ENCODE measurements at places on chromosomes 4 and X. TPM values are rescaled to one million over a fixed set of nuclear protein-coding genes. Genes with fewer than 3 reads are reported as not detected.

GRCh38 chr4:176504118-176504517 lies 184.4 kb downstream of the SPCS3 start:
- no peaks in the 10 kb centered on the region for H3K36me3 ChIP-seq
- H3K27ac ChIP-seq, result no peak overlapping the region
- no peak overlapping the region for H3K4me3 ChIP-seq
- no peak for DNase-seq

GRCh38 chrX:10370976-10371375 lies 214.2 kb downstream of the CLCN4 start:
- DNase-seq, result no peak
- H3K27ac ChIP-seq, result no peak overlapping the region
- H3K4me3 ChIP-seq, result no peak overlapping the region
- H3K4me1 ChIP-seq, result no peaks in the 10 kb centered on the region

DNA sequence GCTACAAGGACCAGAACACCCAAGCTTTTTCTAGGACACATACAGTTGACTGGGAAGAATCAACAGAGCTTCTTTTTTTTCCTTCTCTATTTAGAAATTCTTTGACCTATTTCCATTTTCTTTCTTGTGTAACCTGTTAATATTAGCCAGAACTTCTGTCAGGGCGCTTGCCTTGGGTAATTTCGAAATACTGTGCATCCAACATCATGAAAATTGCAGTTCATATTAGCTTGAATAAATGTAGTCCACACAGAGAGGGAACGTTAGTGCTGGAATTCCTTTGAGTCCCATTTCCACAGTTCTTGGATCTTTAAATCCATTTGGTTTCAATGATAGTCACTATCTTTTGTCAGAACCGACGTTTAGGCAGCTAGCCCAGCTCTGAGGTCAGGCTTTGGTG lies 141.8 kb downstream of the MXRA5 start:
- no peak overlapping the region for H3K27ac ChIP-seq
- no peaks in the 10 kb centered on the region for H3K27me3 ChIP-seq
- H3K36me3 ChIP-seq, result no peaks in the 10 kb centered on the region
- no peak overlapping the region for H3K4me3 ChIP-seq
- DNase-seq, result no peak
- no peaks in the 10 kb centered on the region for H3K4me1 ChIP-seq

GRCh38 chr4:26199596-26199995 lies 121.2 kb upstream of the RBPJ start:
- DNase-seq, result peak; percentile 46
- no peaks in the 10 kb centered on the region for H3K36me3 ChIP-seq
- no peak overlapping the region for H3K27ac ChIP-seq
- no peak overlapping the region for H3K4me3 ChIP-seq

- no peak overlapping the region for H3K27ac ChIP-seq
- no peak for DNase-seq
- H3K4me1 ChIP-seq, result peaks cover 12% of the 10 kb centered on the region
- no peaks in the 10 kb centered on the region for H3K27me3 ChIP-seq
These were observed 7.1 kb downstream of the CCDC160 start for GRCh38 chrX:134244043-134244442.

FDCSP gene
- not detected for total RNA-seq

BEND4 gene
- total RNA-seq, result 2.7 TPM

PCDH10 gene
- total RNA-seq, result 1.1 TPM

NUDT6 gene
- 40.4 TPM for total RNA-seq

SSX1 gene
- total RNA-seq, result not detected

ACE2 gene
- total RNA-seq, result 1.4 TPM

All from cardiac muscle cell (in vitro differentiated cells and primary cell).